Glutamatergic neuron (in vitro differentiated cells): ENCODE measurements at places on chromosomes 6 and 20. TPM values are rescaled to one million over a fixed set of nuclear protein-coding genes. Genes with fewer than 3 reads are reported as not detected.

DNA sequence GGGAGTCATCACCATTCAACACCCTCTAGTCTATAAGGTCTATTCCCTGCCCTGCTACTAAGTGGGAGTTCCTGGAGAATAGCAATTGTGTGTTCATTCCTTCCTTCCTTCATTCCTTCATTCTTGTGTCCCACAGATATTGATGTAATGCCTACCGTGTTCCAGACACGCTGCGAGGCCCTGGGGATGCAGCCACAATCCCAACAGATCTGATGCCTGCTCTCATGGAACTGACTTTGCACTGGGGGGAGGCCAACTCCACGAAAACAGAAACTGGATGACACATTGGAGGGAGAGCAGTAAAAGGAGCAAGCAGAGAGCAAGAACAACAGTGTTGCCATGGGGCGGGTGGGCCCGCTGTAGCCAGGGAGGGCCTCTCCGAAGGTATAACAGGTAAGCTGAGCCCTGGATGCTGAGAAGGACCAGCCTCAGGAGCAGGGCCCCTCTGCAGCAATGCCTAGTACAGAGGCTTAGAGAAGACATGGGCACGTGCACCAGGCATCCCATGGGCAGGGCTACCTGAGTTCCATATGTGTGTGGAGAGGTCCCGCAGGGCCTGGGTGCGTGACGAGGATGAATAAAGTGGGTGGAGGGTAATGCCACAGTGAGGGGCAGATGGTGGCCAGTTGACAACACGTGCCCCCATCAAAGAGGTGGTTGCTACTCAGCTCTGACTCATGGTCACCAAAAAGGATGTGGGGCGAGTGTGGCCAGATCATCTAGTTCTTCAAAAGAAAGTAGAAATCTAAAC lies 173.9 kb downstream of the NFATC2 start:
- DNase-seq = no peak

DNA sequence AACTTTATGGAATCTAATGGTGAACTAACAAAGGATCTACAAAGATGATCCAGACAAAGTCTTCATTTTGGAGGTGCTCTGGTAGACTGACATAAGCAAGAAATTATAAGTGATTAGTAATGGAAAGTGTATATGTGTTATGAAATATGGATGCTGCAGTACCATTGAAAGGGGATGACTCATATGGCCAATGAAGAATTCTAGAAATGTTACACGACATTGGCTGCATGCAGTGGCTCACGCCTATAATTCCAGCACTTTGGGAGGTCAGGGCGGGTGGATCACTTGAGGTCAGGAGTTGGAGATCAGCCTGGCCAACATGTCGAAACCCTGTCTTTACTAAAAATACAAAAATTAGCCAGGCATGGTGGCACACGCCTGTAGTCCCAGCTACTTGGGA lies 23.5 kb downstream of the CFAP206 start:
- no peak for DNase-seq

DNA sequence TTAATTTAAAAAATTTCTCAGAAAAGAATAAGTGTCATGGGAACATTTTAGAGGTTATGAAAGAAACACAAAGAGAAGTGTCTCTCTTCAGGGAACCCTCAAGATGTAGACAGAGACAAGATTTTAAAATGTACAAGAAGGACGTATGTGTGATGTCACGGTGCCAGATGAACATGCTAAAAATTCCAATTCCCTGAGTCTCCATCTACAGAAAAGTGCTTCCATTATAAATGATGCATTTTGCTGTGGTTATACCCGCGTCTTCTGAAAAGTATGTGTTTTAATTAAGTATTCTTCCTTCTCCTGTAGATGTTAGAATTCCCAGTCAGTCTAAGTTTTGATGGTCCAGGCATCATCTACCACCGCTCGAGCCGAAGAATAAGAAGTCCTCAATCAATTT lies 489.1 kb downstream of the PREX1 start:
- no peak for DNase-seq

NKX2-4 gene
- total RNA-seq = not detected

KHDC1 gene
- total RNA-seq = 5.8 TPM
